Large intestine (tissue), 12 donors: ENCODE measurements at places on chromosomes 12 and 14. TPM values are rescaled to one million over a fixed set of nuclear protein-coding genes. Genes with fewer than 3 reads are reported as not detected.

DNA sequence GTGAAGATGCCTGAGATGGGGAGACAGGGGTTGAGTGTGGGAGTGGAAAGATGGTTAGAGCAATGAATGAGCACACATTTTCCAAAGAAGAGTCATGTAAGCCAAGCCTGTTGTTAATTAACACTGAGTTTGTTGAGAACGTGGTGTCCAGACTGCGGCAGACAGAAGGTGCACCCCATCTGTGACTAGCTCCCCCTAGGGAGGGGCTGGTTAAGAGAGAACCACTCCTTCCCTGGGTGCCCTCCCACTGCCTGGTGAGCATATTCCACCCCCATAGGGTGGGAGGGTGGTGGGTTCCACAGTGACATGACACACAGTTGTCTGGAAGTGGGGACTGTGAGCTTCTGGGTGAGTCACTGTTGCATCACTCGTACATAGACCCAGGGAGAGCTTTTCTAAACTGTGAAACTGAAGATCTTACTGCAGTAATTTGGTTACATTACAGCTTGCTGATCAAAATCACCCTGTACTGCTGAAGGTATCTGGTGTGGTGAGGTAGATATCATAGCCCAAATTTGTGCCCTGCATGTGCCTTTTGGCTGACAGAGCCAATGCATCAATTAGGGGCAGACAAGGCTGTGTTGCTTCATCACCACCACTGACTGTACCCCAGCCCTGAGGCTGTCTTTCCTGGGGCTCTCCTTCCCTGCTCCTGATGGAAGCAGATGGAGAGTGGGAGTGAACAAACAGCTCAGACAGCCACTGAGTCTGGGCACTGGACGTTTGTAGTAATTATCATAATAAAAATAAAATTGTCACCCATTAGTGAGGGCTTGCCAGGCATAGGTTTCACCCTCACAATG, 150.9 kb downstream of the EMP1 start:
- DNase-seq, result no peak

DNA sequence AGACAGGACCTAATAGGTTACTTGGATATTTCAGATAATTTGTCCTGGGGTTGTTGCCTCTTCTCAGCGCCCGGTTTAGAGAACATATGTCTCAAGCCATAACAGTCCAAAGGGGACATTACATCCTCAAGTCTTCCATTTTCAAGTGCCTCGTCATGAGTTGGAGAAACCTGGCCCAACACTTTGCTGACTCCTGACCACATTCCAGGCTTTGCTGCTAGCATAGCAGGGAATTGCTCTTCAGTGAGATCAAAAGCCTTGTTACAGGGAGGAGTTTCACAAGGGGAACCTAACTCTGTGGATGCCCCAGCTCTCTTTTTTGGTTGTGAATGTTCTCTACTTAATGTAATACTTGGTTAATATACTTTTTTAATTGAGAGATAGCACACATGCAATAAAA, 8.2 kb upstream of the MMP19 start:
- DNase-seq, result no peak

The LTBR gene
- 132 TPM for polyA plus RNA-seq

DNA sequence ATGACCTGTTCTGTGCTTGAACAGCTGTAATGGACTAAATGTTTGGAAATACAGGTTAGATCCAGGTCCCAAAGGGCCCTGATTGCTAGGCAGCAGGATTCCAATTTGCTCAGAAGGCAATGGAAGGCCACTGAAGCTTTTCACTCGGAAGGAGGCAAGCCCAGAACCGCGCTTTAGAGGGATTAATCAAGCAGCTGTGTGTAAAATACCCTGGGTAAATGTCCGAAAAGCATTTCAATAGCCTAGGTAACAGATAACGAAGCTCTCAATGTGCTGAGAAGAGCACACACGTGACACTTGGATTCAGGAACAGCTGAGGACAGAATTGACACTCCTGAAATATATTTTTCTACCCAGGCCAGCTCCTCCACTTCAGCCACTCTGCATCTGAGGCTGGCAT, 436.1 kb downstream of the TMEM132D start:
- no peak for DNase-seq

DNA sequence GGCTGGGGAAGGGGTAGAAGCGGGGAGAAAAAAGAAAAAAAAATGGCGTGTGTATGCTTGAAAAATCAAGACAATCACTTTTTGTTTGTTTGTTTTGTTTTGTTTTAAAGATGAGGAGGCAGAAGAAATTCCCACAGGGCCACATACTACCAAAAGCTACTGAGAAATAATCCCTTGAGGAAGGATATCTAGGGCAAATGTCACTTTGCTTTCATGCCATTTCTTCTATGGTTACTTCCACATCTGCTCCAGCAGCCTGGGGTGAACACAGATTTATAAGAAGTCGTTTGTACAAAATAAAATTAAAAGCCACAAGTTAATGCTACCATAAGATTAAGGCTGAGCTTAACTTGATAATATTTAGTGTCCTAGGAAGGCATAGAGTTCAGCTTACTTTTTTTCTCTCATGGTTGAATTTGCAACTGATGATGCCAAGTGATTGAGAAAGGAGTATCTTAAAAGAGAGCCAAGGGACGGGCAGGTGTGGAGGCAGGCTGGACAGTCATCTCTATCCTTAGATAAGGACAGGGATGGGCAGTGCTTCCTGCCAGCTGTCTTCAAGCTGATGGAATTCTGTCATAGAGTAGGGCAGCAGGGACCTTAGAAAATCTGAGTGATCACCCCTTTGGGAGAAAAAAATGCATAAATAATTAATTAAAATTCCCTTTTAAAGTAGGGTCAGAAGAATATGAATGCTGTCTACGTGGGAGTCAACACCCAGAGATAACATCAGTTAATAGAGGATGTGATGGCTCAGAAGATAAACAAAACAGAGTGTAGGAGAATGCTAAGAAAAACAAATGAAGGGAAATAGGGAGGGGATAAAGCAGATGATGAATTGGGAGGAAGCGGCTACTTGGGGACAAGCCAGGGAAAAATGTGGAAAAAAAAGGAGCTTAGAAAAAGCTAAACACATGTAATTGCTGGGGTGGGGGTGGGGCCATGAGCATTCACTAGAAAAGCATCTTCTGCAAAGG, 57.1 kb downstream of the DYRK2 start:
- DNase-seq, result no peak

DNA sequence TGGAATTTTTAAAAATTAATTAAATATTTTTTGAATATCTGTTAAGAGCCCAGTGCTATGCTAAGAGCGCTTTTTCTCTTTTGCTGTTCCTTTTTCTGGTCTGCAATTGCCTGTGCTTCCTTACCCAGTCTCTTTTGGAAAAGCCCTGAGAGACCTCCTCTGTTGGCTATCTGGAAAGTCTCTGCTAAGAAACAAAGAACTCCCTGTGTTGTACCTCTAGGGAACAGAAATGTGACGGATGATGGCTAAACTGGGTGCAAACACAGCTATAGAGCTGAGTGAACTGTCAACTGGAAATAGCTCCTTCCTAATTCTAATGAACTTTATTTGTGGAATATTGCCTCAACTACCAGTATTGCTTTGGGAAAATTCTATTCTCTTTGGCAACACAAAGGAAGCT, 261.6 kb upstream of the NOVA1 start:
- no peak for DNase-seq

The CAMKK2 gene
- polyA plus RNA-seq, result 45.5 TPM

The CD4 gene
- polyA plus RNA-seq, result 17.4 TPM

GRCh38 chr12:132071040-132071810, 72.9 kb downstream of the DDX51 start:
- no peak for DNase-seq

- DNase-seq, result no peak
These were observed 1.5 kb upstream of the PNMA1 start for GRCh38 chr14:73715707-73716106.
